ENCODE measurements at places on chromosomes 12 and 14.

DNA sequence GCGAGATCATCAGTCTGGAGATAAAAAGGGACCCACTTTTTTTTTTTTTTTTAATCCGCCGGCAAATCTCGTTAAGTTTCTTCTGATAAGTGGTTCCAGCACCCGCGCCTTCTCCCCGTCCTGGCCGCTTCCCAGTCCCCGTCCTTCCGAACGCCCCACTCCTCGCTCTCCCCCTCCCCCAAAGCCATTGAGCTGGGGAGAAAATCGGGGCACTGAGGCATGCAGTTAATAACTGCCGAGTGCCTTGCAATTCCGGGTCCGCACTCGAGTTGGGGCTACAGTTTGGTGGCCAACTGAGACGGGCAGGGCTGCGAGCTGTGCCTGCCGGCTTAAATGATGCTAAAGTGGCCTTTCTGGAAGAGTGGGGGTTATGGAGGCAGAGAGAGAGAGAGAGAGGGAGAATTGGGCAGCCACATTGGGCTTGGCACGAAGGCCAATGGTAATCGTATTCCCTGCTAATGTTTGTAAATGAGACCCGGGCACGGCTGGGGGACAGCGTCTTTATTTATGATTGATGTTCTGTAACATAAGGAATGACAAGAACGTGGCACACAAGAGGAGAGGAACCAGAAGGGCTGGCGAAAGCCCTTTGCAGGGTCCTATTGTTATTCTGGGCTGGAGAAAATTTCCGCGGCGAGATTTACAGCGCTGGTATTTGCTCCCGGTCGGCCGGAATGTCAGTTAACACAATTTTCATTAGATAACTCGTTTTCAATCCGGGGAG, 115.4 kb upstream of the MYL2 start:
- DNase-seq: peak; percentile 4

- DNase-seq: no peak
Observed at GRCh38 chr12:107605293-107605692, 80.3 kb upstream of the PWP1 start.

GRCh38 chr14:100138955-100139354, 20.5 kb downstream of the DEGS2 start:
- no peak for DNase-seq

- DNase-seq: peak; percentile 99
Observed at GRCh38 chr12:102061560-102062418, at the start of gene WASHC3. WASHC3 (minus strand) TSS chr12:102061991; CDS start chr12:102061962, 29 bp downstream.

DNA sequence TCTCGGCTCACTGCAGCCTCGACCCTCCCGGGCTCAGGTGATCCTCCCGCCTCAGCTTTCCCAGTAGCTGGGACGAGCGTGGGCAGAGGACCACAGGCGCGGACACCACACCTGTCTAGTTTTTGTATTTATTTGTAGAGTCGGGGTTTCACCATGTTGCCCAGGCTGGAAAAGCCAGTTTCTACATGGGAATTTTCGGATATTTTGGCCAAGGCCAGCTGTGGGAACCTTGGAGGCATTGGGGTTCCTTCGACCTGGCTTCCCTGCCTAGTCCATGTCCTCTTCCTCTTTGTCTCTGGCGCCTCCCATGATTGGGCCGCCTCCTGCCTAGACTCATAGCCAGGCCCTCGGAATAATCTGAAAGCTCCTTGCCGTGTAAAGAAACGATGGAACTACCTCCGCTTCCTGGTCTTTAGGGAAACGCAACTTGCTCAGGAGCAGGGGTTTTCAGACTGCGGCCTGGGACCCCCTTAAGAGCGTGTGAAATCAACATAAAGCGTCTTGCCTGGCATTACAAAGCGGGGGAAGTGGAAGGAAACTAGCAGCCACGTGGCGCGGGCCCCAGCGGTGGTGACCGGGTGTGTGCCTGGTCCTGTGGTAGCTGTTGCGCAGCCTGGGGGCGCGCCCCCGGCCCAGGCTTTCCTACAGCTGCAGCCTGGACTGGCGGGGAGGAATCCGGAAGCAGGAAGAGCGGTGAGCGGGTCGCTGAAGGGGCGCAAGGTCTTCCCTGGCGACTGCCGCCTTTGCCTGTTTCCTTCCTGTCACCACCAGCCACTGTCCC, 1.4 kb upstream of the HSP90AA1 start:
- no peak for DNase-seq

GRCh38 chr12:59007620-59008019, 87.3 kb upstream of the LRIG3 start:
- DNase-seq: no peak
